ENCODE measurements at places on chromosomes 6 and 20.

DNA sequence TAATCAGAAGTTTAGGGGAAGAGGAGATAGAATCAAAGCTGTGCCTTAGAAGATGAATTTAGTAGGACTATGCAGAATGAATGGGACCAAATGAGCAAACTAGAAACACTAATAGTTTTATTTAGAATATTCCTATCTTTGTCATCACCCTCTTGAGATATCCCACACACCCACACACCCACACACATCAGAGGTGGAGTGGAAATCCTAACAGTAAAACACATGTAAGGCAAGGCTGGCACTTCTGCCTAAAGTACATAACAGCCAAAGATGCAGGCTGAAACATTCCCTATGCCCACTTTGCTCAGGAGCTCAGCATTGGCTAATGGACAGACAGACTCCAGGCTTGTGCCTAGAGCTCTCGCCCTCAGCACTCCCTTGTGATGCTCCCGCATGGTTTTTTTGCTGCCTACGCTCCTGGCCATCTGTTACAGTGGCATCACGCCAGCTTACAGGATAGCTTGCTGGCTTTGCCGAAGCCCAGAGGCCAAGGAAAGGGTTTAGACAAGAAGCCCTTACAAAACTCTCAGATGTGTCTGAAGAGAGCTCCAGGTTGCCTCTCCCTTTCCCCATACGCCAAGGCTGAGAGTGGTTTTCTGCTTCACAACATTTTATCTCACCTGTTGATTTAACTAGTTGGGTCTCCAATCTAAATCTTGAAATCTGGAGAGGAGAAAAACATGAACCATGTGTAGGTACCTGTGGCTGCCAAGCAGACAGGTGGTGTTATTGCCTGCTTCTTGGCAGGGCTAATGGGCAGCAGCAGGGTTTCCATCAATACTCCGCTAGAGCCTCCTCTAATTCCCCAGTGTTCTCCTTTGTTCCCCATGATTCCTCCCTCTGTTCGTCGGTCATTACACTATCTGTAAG is 282.6 kb upstream of the ID4 start:
- DNase-seq = peak; percentile 74

- no peak for DNase-seq
These were observed 77.4 kb upstream of the F13A1 start for GRCh38 chr6:6397842-6398241.

DNA sequence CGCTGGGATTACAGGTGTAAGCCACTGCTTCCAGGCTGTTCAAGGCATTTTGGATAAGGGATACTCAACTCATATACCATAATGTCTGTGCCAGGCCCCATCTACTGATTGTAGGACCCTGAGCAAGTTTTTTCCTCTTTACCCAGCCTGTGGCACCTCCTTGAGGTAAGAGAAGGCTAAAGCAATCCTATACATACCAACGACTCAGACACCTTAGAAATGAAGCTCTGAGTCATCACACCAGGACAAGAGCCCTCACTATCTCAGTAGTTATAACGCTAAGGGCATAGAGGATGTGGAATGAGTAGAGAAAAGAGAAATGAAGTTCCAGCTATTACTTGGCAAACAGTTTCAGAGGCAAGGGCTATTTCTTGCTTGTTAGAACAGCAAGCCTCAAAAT is 16.9 kb downstream of the NDRG3 start:
- no peak for DNase-seq

DNA sequence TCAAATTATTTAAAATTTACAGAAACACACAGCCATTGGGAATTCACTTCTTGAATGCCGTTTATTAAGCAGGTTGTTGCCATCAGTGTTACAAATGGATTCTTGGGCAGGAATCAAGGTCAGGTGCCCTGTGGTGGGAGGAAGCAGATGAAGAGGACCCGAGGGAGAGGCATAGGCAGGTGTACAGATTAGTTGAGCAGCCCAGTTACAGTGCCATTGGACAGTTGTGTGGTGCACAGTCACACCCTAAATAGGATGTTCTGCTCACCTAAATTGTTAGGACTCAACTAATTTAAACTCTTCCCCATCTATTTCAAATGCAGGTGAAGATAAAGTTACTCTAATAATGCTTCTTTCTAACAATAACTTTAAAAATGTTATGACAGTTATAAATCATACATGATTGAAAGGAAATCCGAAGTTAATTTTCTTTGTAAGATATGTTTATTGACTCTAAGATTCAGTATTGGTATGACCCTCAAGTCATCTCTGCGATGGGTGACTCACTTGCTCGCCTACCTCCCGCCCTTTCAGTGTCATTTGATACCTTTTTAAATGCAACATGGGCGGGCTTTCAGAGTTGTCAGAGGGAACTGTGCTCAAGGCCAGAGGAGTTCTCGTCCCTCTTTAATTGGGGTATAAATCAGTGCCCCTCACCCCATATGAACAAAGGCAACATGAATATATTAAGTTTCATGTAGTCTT is 35.1 kb downstream of the DSE start:
- DNase-seq = no peak

- DNase-seq = no peak
These were observed 1.9 kb downstream of the FBXO9 start for GRCh38 chr6:53066874-53067706.

GRCh38 chr20:4297127-4297826 is 281.9 kb upstream of the RNF24 start:
- no peak for DNase-seq

GRCh38 chr20:10316582-10316981 is 98.0 kb downstream of the SNAP25 start:
- DNase-seq = no peak

DNA sequence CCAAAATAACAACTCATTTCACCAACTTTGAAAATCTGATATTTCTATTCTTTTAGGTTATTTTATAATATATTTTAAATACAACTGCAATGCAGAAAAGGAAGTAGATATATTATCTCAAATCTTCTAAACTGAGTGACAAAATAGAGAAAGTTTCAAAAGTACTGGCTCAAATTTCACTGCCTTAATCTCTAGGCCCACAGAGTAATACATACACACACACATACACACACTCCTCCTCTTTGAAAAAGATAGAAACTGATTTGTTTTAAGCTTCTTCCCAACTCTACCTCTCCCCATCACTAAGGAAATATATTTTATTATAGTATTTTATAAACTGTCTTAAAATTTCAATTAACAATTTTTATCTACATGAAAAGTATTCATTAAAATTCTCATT is 36.2 kb downstream of the ARHGAP18 start:
- no peak for DNase-seq

DNA sequence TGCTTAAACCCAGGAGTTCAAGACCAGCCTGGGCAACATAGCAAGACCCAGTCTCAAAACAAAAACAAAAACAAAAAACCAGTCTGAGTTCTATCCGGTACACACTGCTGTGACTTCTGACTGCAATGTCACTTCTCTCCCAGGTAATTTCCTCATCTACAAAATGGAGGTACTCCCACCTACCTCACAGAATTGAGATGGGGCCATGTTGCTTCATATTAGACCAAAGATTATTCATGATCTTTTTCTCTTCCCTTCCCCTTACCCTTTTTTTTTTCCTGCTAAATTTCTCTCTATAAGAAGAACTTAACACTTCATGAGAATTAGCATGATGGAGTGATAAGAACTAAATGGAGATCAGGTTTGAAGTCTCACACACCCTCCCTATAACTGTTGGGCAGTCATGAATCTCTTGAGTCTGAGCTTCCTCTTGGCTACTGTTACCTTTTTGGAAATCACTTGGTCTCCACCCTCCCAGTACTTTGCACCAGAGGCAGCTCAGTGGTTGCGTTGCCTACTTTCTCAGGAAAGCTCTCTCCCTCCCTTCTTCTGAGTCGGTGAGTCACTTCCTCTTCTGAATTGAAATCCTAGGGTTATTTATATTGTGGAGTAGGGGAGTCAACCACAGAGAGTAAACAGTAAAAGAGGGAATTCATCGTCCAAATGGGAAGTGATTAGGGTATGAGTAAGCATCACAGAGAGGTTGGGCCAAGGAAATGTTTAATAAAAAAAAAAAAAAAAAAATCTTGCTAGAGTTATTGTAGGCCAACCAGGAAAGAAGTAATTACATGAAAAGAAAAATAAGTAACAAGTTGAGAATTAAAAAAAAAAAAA is 59.9 kb upstream of the MAP7 start:
- no peak for DNase-seq

- no peak for DNase-seq
These were observed 1.9 kb upstream of the C20orf204 start for GRCh38 chr20:64033981-64034493.

DNA sequence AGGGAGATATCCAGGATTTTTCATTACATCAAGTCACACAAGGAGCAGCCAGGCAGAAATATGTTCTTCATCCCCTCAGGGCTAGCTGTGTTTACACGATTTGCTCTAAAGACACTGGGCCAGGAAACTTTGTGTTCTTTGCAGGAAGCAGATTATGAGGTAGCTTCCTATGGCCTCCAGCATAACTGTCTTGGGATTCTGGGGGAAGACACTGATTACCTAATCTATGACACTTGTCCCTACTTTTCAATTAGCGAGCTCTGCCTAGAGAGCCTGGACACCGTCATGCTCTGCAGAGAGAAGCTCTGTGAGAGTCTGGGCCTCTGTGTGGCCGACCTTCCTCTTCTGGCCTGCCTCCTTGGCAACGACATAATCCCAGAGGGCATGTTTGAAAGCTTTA is 11.2 kb downstream of the FAM120B start:
- no peak for DNase-seq

GRCh38 chr6:31624070-31624469 is 3.6 kb downstream of the PRRC2A start:
- DNase-seq = no peak
